NCI-H774 (cell line): ENCODE measurements at places on chromosomes 3 and 15.

GRCh38 chr3:193554811-193555210 is at the start of gene ATP13A4:
ATP13A4 (minus strand) TSS chr3:193554895; CDS start chr3:193554799, 96 bp downstream.
- peak; percentile 46 for DNase-seq

GRCh38 chr15:23567921-23568320 is 2.4 kb downstream of the MKRN3 start:
- DNase-seq = no peak

GRCh38 chr3:195352895-195353488 is 82.0 kb upstream of the XXYLT1 start:
- DNase-seq = no peak

DNA sequence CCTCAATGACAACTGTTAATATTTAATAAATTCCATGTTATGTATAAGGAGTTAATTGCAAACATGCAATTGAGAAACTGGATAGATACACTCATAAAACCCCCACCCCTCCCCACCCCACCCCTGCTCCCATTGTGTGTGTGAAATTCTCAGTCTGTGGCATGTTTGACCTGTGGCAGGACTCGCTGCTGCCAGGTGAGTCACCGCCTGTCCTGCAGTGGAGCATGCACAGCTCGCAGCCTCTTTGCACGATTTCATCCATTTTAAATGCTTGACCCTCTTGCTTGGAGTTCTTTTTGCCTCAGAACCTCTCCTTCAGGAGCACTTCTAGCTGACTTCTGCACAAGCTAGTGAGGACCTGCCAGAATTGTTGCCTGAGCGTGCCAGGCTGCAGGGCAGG is 5.3 kb upstream of the APEH start:
- DNase-seq = no peak

DNA sequence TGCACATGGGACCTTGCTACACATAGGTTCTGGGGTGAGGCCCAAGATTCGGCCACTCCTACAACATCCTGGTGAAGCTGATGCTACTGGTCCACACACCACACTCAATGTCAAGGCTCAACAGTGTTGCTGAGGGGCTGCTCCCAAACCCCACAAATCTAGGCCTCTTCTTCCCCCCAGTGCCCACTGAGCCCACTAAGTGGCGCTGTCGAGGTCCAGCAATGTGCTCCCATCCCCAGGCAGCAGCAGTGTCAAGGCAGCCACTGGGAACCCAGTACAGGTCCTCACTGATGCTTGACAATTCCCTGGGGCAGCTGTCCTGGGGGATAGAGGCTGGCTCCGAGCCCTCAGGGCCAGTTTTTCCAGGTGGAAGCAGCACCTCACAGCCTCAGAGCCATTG is 21.5 kb downstream of the SCN5A start:
- DNase-seq = no peak

DNA sequence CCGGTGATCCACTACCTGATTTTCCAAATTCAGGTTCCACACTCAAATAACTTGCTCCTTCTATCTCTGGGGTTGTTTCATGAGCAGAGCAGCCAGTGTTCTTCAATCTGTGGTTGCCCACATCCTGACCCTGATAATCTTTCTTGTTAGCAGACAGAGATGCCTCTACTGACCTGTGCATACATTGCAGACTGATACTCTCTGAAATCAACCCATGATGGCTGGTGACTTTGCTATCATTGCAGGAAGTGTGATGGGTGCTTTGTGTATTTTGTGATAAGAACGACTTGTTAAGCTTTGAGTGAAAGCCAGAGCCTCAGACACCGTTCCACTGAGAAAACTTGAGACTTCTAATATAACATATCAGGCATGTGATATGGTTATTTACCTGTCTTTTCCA is 39.9 kb downstream of the GATM start:
- DNase-seq = no peak
